ENCODE measurements at places on chromosomes 2 and 18.

GRCh38 chr2:191983591-191983990, 136.7 kb upstream of the CAVIN2 start:
- no peak for DNase-seq

GRCh38 chr2:133077269-133077822, 407.3 kb upstream of the LYPD1 start:
- no peak for DNase-seq

GRCh38 chr18:45566025-45566740, 49.1 kb upstream of the SLC14A2 start:
- peak; percentile 86 for DNase-seq

DNA sequence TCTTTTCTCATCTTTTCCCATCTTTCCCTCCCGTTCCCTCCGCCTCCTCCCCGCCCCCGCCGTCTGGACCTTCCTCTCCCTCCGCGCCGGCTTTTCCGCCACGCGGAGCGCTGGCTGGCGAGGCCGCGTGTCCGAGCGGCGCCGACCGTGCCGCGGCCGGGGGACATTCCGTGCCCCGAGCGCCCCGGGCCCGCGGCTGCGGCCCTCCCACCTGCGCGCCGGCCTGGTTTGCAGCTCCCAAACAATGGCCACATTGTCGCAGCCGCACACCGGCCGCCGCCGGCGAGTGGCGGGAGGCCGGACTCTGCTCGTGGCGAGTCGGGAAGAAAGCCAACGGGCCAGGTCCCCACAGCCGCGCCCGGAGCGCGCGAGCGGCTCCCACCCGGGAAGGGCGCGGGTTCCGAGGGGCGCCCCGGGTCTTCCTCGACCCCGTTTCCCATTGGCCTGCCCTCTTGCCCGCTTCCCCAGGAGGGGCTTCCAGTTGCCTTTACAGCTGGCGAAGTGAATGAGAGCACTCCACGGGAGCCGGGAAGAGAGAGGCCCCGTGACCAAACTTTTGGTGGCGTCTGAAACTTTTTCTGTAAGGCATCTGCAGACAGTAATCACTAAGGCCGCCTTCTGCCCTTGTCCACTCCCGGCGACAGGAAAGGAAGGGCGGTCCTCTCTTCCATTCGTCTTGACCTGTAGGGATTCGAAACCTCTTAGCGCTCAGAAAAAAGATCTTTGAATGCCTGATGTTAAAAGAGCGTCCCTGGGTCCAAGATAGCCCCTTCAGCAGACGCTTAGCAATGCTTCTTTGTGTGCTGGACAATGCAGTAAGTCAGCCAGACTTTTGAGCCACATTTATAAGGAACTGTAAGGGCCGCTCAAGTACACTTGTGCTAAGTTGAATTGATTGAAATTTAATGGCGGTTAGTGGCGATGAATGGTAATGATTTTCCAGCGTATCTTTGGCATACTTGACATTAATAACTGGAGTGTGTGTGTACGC, 6.2 kb downstream of the GLI2 start:
- no peak for DNase-seq

DNA sequence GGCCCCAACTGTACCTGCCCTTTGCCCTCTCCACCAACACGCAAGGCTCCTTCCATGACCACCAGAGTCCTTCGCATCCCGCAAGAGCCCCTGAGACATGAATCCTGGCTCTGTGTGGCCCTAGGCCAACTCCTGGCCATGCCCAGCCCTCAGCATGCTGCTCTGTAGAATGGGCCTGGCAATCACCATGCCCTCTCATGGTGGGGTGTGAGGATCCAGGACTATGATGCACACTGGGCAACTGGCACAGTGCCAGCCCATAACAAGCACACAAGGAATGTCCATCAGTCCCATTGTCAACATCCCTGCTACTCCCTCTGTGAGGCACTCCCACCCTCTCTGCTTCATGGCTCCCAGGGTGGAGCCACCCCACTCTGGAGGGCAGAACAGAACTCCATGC, 44.7 kb downstream of the FER1L5 start:
- no peak for DNase-seq

GRCh38 chr2:71451705-71452104, 1.7 kb upstream of the DYSF start:
- no peak for DNase-seq

DNA sequence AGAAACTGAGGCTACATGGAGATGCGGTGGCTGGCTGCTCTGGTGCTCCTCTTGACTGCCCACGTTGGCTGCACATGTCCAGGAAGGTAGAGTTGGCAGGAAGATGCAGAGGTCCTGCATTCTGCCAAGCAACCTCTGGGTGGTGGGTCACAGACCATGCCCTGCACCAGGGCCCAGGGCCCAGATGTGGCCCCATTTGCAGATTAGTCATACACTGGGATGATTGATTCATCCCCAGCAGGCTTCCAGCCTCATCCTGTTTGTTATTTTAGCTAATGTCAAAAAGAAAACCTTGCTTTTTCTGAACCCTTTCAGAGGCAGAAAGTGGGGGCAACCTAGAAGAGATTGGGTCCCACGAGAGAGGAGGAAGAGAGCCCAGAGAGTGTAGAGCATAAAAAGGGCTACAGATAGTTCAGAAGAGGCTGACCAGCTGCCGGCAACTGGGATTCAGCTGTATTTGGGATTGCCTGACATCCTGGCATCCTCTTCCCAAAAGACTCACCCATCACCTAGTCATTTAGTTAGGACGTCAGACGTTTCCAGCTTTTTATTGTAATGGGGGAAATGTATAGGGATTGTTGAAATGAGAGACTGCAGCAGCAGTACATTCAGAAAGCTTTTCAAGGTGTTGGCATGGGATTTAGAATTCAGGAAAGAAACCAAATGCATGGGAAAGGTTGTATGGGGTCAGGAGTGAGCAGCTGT, 101.9 kb downstream of the CTIF start:
- DNase-seq, result no peak

- no peak for DNase-seq
Observed at GRCh38 chr2:74424995-74425406, 3.5 kb downstream of the WDR54 start.

DNA sequence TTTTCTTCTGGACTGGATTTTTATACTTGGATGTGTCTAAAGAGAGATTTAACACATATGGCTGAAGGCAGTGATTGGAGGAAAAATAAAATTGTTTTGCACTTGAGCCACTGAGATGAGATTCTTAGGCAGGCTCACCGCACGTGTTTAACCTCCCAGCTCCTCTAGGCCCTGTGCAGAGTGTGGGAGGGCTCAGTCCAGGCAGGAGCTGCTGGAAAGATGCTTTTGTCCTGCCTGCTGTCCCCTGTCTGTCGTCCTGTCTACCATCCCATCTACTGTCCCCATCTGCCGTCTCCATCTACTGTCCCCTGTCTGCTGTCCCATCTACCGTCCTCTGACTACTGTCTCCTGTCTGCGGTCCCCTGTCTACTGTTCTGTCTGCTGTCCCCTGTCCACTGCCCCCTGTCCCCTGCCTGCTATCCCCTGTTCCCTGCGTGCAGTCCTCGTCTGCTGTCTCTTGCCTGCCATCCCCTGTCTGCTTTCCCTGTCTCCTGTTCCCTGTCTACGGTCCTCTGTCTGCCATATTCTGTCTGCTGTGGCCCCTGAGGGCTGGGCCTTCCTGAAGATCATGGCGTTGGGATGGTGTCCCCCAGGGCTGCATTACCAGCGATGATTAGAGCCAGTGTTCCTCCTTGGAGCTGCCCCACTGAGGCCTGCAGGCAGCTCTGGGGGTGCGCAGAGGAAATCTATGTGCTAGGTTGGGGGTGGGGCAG, 43.7 kb upstream of the HS6ST1 start:
- DNase-seq, result no peak

All from AG04449 (cell line).